T-helper 22 cell (primary cell): ENCODE measurements at places on chromosomes 12 and 14.
A peak's percentile ranks its signal among the peaks of the same experiment; 100 is the strongest.

GRCh38 chr12:103785243-103786031 lies 55.6 kb downstream of the NT5DC3 start:
- DNase-seq, result no peak

- no peak for DNase-seq
Observed at GRCh38 chr12:1117371-1117770, 126.3 kb downstream of the ERC1 start.

GRCh38 chr12:42504049-42504448 lies 85.5 kb downstream of the PRICKLE1 start:
- no peak for DNase-seq

- DNase-seq, result no peak
Observed at GRCh38 chr12:46108721-46109120, 118.3 kb upstream of the SCAF11 start.

- no peak for DNase-seq
Observed at GRCh38 chr12:83476695-83477690, 790.3 kb downstream of the TMTC2 start.

DNA sequence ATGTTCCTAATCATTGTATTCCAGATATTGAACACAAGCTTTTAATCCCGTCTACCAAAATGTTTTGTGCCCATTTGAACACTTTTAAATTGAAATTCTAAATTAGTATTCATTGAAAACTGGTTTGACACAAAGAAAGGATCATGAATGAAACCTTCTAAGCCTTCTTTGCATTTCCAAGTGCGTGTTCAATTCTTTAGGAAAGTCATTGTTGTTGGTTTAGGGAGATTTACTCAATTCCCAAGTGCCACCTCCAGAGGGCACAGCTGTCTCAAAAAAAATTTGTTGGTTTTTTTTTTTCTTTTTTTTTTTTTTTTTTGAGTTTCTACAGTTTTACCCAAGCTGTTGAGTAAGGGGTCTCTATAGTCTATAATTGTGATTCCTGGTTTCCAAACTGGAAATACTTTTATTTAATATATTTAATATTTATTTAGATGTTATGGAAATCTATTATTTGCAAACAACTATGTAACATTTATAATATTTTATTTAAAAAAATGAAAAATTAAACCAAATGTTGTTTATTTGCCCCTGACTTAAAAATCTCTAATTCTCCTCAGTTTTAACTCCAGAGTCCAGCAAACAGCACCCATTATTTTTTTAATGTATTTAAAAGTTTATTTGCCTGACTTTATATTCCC lies 79.9 kb downstream of the NEDD1 start:
- DNase-seq, result no peak

DNA sequence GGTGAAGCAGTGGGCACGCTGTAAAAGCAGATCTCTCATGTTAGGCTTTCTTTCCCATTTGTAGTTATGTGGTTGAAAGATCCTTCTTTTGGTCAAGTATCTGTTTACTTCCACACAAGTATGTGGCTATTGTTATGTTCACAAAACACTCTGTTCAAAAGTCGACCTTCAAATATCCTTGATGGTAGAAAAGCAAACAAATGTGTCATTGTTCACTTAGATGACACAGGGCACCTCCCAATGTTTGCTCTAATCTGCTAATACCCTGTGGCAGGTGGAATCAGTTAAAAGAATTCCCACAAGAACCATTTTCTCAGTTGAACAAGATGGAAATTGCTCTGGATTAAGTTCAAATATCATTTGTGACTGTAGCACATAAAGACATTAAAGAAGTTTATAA lies 43.6 kb upstream of the NAA30 start:
- DNase-seq, result no peak

DNA sequence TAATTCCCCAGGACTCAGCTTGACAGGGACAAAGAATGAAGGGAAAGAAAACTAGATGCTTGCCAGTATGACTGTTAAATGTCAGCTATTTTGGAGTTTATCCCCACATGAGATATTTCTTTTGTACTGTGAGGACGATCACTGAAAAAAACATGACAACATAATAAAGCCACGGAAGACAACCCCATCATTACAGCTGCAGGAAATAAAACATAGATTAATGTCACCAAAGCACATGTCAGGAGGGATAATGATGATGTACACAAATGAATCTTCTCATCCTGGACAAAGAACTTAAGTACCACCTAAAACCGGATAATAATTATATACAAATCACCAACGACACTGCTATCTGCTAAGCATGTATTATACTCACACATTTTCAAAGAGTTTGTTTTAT lies 84.6 kb upstream of the GRIP1 start:
- no peak for DNase-seq

DNA sequence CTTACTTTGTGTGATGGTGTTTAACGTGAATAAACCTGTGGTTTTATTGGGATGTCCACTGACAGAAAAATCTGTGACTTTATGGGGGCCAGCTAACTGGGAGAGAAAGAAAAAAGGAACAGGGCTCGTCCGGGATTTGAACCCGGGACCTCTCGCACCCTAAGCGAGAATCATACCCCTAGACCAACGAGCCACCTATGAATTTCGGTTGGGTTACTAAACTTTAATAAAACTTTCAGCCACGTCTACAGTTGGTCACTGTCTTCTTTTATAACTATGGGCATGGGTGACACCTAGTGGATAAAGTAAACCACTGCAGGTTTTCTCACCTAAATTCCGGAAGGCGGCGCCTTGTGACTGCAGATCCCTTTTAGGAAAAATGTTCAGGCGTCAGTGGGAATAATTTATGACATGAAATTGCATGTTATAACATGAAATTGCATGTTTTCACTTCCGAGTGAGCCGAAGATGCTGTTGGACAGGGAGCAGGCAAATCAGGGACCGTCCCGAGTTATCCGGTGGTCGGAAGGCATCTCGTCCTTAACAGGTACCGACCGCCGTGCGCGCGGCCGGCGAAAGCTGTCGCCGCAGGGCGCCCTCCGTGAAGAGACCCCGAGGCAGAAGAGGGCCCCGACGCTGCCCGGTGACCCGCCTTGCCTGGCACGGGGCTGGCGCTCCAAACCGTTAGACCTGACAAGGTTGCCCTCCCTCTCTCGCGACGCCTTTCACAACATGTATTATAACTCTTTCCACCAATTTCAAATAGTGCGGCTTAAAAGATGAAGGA lies 18.2 kb upstream of the RNASE12 start:
- peak; percentile 44 for DNase-seq

- DNase-seq, result no peak
Observed at GRCh38 chr12:32483499-32483898, 84.1 kb downstream of the FGD4 start.

DNA sequence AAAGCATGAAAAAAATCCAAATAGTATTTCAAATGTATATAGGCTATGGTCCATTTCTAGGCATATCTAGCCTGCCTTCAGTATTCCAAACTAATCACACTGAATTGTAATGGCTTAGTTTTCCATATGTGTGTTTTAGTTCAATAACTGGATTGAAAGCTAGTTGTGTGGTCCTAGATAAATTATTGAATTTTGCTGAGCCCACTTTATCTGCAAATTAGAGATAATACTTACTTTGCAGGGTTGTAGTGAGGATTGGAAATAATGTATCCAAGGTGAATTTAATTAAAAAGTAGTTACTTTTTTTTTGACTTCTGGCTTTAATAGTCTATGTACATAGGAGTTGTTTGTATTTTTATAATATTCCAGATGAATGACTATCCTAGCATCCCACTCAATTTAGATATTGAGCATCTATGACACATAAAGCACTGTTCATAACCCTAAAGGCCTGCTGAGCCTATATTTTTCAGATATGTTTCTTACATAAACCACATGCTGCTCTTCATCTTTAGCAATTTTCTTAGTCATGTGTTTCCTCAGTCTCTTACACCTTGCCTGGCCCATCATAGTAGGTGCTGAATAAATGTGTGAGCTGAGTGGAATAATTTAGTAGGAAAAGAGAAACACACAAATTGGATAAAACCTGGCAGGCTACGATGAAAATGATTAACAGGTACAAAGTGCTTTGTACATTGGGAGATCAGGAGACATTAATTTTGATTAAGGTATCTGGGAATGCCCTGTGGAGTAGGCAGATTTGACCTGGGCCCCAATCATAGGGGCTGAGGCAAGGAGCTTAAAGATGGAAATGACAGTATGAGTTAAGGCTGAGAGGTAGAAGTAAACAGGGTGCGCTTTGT lies 1.1 kb upstream of the ATP23 start:
- no peak for DNase-seq

DNA sequence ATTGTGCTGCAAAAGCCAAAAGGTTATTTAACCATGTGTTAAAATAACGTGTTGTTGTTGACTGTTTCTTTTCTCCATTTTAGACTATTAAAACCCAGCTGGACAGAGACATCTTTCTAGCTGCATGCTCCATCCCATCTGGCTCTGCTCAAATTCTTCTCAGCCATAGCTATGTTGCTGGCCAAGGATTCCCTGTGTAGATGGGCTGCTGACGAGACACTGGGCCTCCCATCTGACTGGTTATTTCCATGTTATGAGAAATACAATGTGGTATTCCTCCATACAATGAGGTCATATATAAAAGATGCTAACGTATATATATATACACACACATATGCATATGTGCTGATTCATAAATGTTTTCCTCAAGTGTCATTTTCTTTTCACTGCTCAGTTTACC lies 30.1 kb downstream of the MED13L start:
- no peak for DNase-seq

- no peak for DNase-seq
Observed at GRCh38 chr12:9372202-9372601, 164.0 kb upstream of the PZP start.

DNA sequence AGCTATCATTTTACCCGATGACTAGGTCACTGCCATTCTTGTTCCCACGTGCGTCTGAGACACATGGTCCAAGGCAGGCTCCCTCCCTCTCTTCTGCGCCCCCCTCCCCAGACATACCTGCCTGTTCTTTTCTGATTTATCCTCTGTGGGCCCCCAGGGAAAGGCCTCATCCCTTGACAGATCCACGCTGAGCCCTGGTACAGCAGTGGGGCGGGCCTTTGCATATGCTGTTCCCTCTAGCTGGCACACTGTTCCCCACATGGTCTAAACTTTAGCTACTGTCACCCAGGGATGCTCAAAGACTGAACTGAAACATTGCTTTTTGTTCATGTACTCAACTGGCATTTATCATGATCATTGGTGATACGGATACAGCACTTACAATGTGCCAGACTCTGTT lies 122.5 kb downstream of the SCARB1 start:
- no peak for DNase-seq

GRCh38 chr12:71730936-71731335 lies 23.7 kb upstream of the RAB21 start:
- DNase-seq, result no peak

DNA sequence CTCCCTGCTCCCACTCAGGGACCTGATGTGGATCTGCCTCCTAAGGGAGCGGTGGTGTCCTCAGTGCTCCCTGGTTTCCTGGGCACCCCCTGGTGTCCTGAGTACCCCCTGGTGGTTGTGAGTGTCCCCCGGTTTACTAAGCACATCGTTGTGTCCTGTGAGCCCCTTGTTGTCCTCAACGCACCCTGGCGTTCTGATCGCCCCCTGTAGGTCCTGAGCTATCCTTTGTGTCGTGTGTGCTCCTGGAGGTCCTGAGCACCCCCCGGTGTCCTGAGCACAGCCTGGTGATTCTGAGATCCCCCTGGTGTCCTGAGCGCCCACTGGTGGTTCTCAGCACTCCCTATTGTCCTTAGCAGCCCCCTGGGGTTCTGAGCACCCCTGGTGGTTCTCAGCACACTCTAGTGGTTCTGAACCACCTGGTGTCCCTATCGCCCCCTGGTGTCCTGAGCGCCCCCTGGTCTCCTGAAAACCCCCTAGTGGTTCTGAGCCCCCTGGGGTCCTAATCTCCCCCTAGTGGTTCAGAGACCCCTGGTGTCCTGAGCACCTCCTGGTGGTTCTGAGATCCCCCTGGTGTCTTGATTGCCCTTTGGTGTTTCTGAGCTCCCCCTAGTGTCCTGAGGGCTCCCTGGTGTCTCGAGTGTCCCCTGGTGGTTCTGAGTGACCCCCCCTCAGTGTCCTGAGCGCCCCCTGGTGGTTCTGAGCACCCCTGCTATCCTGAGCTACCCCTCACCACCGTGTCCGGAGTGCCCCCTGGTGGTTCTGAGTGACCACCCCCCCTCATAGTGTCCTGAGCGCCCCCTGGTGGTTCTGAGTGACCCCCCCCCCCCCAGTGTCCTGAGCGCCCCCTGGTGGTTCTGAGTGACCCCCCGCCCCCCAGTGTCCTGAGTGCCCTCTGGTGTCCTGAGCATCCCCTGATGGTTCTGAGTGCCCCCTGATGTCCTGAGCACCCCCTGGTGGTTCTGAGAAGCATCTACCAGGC lies 615.1 kb downstream of the TMEM121 start:
- DNase-seq, result no peak

DNA sequence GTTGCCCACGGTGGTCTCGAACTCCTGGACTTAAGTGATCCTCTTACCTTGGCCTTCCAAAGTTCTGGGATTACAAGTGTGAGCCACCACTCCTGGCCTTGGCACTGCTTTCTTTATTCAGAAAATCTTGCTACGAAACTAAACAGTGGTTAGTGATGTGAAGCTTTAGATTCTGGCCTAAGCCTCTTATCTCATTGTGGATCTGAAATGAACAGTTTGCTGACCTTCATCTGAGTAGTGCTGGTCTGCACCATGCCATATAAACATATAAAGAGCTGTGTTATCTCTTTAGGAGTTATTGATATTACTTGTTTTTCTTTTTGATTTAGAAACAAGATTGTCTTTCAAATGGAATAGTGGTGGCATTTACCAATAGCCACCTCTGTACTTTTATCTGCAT lies 22.6 kb downstream of the SRGAP1 start:
- DNase-seq, result no peak

DNA sequence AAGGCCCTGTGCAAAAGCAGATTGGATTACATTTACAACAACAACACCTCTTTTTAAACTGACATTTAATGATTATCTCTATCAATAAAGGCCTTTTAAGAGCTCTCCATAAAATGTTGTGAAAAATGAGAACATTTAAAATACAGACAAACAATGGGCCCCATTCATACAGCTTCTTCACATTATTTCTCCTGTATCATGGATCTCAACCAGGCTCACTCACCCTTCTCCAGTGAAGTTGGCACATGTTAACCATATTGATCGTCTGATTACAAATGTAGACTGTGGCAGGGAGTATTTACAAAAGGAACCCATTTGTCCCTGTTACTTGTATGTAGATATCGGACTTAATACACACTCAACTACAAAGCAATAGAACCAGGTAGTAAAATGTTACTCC lies 220.2 kb upstream of the BTG1 start:
- DNase-seq, result no peak

- no peak for DNase-seq
Observed at GRCh38 chr14:33675415-33676130, 275.3 kb downstream of the EGLN3 start.

DNA sequence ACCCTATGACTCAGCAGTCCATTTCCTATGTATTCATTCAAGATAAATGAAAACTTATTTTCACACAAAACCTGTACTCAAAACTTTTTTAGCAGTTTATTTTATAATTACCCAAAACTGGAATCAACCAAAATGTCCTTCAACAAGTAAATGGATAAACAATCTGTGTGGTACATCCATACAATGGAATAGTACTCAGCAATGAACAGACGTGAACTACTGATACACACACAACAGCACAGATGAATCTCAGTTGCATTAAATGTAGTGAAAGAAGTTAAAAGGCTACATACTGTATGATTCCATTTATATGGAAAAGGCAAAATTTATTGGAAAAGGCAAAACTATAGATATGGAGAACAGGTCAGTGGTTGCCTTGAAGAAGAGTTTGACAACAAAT lies 90.1 kb downstream of the KIAA0586 start:
- DNase-seq, result no peak
